Naive thymus-derived CD4-positive, alpha-beta T cell (primary cell): ENCODE measurements at places on chromosomes 3 and 15.

- no peak for DNase-seq
These were observed 125.0 kb upstream of the LIPC start for GRCh38 chr15:58306591-58307312.

- no peak for DNase-seq
These were observed 2.6 kb downstream of the IMP3 start for GRCh38 chr15:75637245-75638009.

GRCh38 chr3:53195602-53196574 lies 34.9 kb downstream of the PRKCD start:
- DNase-seq: peak; percentile 48

- peak; percentile 45 for DNase-seq
These were observed 26.8 kb upstream of the OCA2 start for GRCh38 chr15:28125673-28126651.

DNA sequence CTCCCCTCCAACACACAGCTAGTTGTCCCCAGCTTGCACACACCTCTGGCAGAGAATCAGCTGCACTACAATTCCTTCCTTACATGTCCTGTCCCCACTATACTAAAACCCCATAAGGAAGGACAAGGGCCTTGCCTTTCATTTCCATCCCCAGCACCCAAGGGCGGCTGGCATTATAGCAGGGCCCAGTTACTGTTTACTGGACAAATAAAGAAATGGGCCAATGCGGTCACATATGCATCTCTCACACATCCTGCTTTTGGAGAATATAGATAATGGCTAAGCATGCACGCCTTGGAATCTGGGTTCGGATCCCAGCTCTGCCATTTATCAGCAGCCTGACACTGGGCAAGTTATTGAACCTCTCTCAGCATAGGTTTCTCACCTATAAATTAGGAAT lies 99.1 kb downstream of the DAPK2 start:
- DNase-seq: no peak

DNA sequence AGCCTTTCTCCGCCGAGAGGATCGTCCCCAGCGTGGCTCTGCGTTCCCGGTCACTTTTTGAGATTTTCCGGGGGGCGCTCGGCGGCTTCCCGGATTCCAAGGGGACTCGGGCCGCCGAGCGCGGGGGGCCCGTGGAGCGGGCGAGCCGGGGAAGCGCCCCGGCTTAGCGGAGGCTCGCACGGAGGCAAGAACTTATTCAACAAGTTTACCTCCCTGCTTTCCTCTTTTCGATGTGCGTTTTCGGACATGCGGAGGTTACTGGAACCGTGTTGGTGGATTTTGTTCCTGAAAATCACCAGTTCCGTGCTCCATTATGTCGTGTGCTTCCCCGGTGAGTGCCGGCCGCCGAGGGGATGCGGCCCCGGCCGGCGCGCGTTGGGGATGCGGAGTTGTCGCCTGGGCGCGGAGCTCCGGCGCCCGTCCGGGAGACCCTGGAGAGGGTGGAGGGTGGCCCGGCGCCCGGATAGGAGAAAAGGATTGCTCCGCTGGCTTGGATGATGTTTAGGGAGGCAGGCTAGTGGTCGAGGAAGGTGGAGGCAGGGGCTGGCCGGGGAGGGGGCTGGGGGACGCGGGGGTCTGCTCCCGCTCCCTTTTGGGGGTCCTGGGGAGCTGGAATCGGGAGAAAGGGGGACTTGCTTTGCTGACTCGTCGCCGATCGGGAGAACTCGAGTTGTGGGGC lies 810 bp downstream of the PTPRG start:
- peak; percentile 27 for DNase-seq

DNA sequence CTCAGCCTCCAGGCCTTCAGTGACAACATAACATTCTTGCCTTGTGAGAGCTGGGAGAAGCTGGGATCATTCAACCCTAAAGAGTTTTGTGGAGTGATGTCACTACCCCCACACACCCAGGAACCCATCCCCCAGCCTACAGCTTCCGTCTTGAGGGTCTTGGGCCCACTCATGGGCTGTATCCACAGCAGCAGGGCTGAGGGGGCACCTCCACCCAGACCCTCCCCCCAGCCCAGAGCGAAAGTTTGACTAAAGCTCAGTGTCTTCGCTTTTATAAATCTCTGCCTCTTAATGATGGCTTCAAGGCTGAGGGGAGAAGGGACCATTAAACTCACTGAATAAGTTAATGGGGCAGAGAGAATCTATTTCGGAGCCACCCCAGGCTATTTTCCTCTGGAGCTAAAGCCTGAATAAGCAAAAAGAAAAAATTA lies 23.8 kb downstream of the NTRK3 start:
- DNase-seq: no peak

DNA sequence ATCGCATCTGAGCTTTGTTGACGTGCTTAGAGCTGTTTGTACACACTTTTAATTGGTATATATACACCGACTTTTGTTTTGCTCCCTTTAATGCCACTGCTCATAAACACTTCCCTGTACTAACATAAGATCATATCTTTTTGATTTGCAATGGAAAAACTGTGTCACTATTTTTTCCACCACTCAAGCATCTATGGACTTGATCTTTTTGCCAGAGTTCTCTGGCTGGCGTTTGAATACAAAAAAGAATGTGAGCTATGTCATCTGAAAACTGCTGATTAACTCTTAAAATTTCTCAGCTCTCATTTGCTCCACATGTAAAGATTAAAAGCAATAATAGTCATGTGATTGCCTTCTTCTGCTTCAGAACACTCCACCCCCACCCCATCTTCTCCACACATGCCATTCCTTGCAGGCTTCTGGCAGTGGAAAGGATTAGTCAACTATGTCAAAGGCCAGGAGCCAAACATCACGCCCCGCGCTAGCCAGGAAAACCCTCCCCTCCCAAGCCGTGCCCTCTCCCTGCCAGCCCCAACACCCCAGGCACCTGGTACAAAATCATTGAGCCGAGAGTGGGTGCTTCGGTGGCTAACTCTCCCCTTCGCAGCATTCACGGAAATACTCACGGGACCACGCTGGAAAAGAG lies 123.4 kb upstream of the MEF2A start:
- no peak for DNase-seq

GRCh38 chr3:49593041-49593440 lies 38.8 kb downstream of the BSN start:
- no peak for DNase-seq

DNA sequence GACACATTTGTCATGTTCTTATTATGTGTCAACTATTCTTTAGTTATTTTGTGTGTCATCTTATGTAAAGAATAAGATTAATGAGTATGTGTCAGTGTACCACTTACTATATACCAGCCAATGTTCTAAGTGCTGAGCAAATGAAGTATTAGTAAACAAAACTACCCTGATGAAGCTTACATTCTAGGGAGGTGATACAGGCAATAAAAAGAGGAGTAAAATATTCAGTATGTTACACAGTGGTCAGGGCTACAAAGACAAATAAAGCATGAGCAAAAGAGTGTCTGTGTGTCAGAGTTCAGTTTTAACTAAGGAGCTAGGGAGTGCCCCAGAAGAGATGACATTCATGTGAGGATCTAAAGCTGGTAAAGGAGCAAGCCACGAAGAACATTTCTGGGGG lies 79.1 kb downstream of the TRPC1 start:
- DNase-seq: no peak

- DNase-seq: no peak
These were observed 32.3 kb upstream of the SEMA3F start for GRCh38 chr3:50122661-50123391.

GRCh38 chr3:131067983-131068382 lies 41.3 kb downstream of the NEK11 start:
- DNase-seq: no peak

GRCh38 chr3:151074256-151074655 lies 11.2 kb upstream of the MED12L start:
- no peak for DNase-seq

GRCh38 chr3:20747741-20748140 lies 561.7 kb upstream of the SGO1 start:
- no peak for DNase-seq

GRCh38 chr15:38058596-38059075 lies 124.2 kb downstream of the TMCO5A start:
- DNase-seq: no peak

DNA sequence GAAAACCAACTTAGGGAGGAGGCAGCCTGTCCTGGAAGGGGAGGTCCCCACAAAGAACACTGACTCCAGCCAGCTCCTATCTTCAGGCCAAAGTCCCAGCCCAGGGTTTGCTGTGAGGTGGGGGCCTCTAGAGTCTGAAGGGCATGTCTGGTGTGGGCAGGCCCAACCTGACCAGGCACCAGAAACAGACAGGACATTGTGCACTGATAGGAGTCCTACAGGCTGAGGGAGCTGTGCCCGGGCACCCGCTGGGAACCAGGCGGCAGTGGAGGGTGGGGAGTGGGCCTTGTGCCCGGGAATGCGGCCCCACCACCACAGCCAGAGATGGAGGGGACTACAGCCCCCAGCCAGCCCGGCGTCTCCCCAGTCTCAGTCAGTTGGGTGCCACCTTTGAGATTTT lies 161.4 kb downstream of the WNT7A start:
- no peak for DNase-seq

DNA sequence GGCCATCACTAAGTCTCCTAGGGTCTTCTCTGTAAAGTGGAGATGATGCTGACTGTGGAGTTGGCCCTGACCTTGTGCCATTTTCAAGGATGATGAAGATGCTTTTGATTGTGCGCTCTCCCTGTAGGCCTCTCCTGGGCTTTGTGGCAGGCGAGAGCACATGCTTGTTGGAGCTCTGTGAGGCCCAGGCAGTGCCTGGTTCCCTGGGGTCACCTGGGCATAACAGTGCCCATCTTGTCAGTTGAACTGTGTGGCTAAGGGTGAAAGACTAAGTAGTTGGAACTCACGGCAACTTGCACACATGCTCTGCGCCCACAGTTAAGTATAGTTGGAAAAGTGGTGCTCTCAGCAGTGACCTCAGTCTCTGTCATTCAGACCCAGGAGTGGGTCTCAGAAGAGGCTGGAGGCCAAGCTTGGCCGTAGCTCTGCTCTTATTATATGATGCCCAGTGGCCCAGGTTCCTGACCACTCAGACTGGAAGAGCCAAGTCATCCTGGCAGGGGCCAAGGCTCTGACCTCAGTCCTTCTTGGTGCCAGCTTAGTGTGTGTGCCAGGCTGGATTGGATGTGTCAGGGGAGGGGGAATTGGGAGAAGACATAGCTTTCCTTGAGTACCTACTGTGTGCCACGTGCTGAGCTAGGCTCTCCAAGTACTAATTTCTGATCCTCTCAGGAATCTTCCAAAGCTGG lies 154.6 kb downstream of the EEFSEC start:
- DNase-seq: no peak
